ENCODE measurements at places on chromosomes 16 and 17.

DNA sequence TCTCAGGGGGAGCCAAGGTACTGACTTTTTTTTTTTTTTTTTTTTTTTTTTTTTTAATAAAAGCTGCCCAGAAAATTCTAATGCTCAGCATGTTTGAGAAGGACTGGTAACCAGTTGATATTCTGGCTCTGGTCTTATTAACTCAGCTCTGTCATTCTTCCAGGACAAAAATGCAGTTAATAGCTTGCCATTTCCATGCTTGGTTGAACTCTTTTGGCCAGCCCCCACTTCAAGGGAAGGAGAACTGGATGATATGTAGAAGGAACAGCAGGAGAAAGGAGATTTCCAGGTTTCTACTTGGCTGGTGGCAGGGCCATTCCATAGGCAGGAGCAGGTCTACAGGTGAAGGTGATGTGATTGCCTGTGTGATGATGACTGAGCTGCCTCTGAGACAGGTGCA lies 59.2 kb upstream of the TANC2 start:
- no peak for DNase-seq

DNA sequence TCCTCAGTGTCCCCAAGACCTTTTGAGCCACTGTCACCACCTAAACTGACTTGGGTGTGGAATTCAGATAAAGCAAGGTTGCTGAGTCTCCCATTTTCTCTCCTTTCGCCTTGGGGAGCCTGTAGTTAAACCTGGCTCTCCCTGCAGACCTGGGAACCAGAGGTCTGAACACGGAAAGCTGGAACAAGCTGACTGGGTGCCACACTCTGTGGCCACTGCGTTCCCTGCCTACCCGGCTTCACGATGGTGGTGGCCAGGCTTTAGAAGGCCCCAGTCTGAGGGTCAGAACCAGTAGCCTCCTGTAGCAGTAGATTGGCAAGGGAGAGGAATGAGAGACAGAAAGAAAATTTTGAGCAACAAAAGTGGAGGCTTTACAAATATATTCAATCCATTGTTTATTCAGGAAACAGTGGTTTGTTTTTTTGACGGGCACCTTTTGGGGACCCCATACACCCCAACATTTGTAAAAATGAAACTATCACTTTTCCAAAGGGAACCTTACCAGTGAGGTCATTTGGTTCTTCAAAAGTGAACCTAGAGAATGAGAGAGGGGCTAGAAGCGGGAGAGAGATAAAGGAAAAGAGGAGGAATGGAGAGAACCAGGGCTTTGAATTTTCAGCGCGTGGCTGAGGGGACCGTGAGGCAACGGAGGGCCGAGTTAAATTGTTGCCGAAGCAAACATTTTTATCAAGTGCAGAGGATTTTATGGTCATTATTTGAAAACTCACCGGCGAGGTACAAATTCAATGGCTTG lies 1.8 kb upstream of the HOXB8 start:
- DNase-seq = no peak

GRCh38 chr17:77914385-77915254 lies 43.9 kb upstream of the TNRC6C start:
- DNase-seq = no peak

DNA sequence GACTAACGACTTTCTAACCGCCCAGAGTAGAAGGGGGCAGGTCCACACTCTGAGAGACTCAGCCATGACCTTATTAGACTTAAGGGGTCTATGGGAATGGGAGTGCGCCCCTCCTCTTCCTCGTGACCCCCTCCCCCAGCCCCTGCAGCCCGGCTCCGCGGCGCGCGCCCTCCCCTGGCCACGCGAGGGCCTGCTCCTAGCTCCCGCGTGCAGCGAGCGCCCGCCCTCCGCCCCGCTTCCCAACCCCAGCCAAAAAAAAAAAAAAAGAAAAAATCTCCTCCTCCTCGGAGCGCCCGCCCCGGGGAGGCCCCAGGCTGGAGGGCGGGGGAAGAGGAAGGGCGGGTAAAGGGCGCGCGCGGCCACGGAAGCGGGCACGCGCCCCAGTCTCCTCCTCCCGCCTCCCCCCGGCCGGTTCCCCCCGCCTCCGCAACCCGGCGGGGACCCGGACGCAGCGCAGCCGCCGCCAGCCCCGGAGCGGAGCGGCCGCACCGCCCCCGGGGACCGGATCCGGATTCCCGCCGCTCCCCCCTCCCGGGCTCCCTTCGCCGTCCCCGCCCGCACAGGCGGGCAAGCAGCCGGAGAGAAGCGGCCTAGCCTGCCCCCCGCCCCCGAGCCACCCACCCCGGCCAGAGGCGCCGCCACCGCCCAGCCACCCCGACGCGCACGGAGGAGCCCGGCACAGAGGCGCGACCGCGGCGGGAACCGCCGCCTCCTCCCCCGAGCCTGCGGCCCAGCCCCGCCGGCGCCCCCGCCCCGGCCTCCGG lies 949 bp downstream of the UBTF start:
- DNase-seq = peak; percentile 87

- no peak for DNase-seq
These were observed 92.7 kb upstream of the LHX1 start for GRCh38 chr17:36844601-36845000.

DNA sequence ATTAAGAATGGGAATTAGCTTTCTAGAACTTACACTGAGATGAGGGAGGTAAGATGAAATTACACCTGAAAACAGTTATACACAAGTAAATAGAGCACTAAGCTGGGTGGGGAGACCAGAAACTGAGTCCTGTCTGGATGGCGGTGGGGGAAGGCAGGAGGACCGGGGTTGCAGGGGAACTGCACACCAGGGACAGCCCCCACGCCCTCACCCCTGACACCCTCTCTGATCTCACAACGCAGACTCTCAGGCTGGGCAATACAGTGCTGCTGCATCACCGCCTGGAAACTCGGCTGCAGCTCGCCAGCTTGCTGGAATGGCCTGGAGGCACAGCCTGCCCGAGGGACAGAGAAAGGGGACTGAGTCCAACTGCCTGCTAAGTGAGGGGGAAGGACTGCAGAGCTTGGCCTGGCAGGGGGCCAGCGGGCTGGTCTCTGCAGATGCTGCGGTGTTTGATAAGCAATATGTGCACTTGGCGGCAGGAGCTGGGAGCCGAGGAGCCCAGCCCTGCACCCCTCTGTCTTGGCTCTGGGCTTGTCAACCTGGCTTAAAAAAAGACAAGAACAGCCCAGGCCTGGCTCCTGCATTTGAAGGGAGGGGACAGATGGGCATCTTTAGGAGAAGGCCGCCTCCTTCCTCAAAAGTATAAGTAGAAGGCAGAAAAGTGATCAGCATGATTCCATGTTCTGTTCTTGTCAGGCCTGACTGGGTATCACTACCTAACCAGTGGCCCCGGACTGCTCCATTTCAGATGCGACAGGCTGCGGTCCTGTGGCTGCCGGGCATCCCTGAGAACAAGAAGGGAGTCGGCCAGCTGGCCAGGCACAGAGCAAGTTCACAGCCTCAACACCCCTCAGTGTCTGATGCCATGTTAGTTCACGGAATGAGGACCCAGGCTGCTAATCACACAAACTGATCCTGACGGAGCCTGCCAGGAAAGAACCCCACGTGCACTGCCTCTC lies 30.2 kb downstream of the SPHK1 start:
- no peak for DNase-seq

- DNase-seq = no peak
These were observed 14.5 kb downstream of the MSI2 start for GRCh38 chr17:57270801-57271245.

DNA sequence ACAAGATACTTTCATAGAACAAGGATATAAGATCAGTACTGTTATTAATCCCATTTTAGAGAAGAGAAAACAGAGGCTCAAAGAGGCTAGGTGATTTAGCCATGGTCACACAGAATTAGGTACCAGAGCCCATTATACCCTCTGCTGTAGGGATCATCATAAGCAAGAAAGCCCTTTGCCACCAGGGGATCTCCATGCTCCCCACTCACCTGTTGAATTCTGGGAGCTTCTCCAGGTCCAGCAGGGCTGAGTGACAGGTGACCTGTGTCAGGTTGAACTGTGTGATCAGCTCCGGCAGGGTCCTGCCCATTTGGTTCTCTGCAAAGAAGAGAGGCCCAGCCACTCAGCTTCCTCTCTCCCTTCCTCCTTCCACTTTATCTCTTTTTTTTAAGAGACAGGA lies 22.2 kb upstream of the GGA2 start:
- no peak for DNase-seq

- no peak for DNase-seq
These were observed 2.0 kb downstream of the CLDN6 start for GRCh38 chr16:3015865-3016521.

GRCh38 chr17:9512323-9513168 lies 63.1 kb downstream of the STX8 start:
- no peak for DNase-seq

DNA sequence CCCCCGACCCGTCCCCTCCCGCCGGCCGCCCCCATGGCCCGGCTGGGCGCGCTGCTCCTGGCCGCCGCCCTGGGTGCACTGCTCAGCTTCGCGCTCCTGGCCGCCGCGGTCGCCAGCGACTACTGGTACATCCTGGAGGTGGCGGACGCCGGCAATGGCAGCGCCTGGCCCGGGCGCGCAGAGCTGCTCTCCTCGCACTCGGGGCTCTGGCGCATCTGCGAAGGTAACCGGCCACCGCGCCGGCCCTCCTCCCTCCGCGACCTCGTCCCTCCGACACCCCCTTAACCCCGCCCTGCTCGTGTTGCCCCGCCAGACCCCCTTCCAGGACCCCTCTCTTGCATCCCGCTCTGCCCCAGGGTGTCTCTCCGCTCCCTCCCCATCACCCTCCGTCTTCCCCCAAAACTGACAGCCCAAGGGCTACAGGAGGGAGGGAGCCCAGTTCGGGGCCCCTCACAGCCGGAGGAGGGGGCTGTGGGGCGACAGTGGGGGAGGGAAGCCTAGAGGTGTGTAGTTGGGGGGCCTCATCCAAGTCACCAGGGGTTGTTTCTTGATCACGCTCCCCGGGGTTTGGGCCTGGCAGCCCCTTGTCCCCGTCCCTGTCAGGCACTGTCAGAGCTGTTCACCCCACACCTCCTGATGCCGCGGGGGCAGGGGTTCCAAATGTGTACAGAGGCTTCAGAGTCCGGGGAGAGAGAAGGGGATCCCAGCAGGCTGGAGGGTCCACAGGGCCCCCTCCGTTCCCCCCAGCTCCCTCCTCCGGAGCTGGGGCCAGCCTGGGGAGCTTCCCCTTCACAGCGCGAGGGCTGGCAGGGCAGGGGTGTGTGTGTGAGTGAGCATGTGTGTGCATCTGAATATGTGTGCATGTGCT lies 794 bp downstream of the TMEM235 start:
- DNase-seq = no peak

- no peak for DNase-seq
These were observed 40.7 kb downstream of the SYNRG start for GRCh38 chr17:37568350-37569053.

DNA sequence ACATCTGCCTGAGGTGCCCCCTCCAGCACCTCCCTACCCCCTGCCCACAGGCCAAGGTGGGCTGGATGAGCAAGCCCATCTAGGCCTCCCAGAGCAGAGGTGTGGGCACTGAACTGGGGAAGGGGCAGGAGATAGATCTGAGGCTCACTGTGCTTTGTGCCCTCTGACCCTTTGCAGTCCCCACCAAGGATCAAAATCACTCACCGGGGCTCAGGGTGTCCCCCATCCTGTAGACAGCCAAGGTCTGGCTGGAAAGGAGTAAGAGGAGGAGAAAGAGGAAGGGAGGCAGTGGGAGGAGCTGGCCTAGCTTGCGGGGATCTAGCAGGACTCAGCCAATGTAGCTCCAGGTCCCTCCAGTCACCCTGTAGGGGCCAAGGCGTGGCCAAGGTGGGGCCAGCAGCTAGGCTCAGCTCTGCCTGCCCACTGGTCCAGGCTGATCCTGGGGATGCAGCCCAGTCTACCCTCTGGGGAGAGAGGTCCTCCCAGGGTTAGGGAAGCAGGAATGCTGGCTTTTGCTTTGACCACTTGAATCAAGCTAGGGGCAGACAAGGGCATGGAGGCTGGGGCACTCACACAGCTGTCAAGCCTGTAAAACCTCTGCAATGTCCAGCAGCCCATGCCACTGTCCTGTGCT lies 1.8 kb downstream of the SLC12A4 start:
- DNase-seq = no peak

DNA sequence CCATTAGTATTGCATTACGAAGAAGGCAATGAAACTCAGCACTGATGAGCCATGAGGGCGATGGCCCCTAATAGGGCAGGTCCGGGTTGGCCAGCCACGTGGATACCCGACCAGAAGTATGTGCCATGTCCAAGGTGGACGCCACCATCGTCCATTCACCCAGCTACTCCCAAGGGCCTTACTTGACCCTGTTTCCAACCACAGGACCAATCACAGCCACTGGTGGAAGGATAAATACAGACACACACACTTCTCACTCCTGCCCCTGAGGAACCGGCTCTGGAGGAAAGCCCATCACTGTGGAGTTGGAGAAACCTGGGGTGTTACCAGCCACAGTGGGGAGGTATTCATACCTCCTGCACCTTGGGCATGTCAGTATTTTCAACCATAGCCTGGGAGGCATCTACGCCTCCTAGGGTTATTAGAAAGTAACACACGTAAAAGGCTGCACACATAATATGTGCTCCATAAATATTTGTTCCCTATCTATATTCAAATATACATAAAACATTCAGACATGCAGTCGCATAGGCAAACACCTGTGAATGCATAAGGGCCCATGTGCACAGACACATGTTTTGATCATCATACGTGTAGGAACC lies 5.4 kb upstream of the ITGA3 start:
- no peak for DNase-seq

DNA sequence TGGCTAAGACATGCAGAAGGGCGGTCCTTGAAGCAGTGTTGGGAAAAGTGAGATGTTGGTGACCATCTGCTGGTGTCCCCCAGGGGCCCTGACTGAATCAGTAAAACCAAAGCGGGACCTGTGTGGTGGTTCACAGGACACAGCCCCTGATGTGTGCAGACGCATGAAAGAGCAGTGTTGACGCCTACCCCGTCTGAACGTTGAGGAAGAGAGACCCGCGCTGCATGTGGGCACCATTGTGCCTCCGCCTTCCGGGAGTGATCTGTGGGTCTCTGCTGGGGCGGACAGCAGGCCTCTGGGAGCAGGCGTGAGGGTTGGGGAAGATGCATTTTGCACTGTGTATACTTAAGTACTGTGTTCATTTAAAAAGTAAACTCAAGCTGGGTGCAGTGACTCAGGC lies 31.6 kb downstream of the MGRN1 start:
- DNase-seq = no peak

DNA sequence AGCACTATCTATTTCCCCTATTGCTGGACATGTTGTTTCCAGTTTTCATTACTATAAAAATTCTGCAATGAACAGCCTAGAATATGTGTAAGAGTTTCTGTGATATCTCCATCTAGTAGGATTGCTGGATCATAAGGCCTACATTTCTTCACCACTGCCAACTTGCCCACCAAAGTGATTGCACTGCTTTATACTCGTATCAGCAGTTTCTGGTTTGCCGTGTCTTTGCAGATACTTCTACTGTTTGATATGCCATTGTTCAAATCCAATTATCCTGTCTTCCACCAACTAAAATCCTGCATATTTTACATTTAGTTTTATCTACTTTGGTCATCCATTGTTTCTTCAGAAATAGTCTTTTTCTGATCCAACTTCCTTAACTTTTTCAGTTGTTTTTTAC lies 21.1 kb downstream of the CEP95 start:
- no peak for DNase-seq
